ENCODE measurements at places on chromosomes 11 and 22.

GRCh38 chr22:27213766-27214581, 556.6 kb downstream of the MIAT start:
- DNase-seq: no peak

- peak; percentile 26 for DNase-seq
These were observed 195.9 kb downstream of the BCR start for GRCh38 chr22:23376256-23376655.

GRCh38 chr11:74710281-74710938, 20.8 kb downstream of the CHRDL2 start:
- DNase-seq: no peak

GRCh38 chr11:112516261-112516660, 255.6 kb upstream of the PLET1 start:
- DNase-seq: no peak

- no peak for DNase-seq
These were observed 14.6 kb upstream of the HIKESHI start for GRCh38 chr11:86287468-86287796.

DNA sequence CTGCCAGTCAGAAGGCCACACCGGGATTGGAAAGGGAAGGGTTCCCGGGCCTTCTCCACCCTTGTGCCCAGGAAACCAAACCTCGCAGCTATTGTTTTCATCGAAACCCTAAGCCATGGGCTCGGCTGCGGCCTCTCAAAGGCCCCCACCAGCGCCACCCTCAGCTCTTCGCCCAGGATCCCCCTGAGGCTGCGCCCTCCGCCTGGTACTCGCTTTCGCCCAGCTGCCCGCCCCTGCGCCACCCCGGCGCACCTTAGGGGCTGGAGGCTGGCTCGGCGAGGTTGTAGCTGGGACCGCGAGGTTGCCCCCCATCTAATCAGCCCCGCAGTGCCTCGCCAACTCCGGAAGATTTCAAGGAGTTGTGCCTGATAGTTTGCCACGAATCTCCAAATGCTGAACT, 49.0 kb downstream of the FZD4 start:
- no peak for DNase-seq

DNA sequence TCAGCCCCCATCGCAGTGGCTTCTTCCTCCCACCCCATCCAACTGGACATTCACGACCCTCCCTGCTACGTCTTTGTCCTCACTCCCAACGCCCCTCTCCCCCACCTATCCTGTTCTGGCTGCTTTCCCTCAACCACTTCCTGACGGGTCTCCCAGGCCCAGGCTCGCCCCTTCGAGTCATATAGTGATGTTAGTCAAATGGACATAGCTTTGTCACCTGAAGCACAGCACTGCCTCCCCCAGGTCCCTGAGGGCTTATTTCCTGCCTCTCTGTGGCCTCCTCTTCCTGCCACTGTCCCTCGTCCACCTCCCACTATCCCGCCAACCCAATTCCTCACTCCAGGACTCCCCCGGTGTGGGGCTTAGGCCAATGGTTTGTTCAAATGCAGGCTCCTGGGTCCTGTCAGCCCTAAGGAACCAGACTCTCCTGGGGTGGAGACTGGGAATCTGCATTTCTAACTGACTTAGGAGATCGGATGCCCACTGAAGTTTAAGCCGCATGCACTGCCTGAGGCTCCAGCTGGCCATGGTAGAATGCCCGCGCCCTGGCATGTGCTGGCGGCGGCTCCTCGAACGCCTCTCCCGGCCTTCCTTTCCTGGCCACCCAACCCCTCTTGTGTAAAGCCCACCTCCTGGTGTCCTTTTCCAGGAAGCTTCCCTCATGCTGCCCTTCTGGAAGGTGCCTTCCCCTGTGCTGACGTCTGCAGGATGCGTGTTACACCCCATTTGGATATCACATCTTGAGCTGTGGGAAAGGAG, 18.3 kb downstream of the SUN2 start:
- no peak for DNase-seq

DNA sequence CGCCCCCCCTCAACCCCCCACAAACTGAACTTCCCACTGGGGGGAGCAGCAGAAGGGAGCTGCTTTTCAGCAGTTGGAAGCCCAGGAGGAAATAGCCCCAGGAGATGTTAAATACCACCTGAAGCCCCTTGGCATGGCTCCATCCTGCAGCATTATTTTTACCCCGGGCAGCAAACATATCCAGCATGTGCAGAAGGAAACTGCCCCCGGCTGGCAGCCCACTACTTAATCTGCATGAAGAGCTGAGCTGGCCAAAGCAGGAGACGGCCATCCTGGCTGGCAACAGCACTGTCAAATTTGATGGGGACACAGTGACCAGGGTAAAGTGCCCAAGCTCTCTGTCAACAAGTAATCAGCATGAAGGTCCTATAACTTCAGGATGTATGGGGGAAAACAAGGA, 32.0 kb downstream of the BUD13 start:
- no peak for DNase-seq

DNA sequence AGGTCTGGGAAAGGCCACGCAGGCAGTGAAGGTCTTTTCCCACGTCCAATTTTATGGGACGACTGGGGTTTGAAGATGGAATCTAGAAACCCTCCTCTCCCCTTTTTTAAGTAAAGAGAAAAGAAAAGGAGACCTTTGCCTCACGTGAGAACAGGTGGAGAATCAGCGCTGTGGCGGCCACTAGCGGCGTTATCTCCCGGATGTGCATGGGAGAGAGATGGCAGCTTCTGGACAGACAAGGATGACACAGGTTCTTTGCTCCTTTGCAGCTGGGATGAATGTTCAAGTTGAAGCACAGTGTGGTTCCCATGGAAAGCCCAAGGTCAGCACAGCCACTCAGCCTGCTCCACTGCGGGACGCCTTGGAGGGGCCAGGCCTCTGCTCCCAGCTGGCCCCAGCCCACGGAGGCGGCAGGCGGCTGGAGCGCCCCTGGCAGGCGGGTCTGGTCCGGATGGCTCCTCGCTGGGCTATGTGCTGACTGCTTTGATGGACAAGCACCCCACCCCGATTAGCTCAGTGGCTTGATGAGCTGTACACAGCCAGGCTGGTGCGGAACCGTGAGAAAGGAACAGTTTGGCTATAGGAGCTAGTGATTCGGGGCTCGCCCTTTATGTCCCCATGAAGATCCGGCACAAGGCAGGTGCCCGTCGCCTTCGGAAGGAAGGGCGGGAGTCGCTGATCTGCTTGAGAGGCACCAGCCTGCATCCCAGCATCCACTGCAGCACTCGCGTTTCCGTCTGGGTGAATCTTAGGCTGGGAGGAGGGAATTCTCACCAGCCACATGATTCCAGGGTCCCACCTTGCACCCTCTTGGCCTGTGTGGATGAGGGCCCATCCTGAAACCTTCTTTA, 14.5 kb upstream of the BID start:
- no peak for DNase-seq

GRCh38 chr22:48268771-48269552, 1506.5 kb downstream of the TBC1D22A start:
- DNase-seq: no peak

DNA sequence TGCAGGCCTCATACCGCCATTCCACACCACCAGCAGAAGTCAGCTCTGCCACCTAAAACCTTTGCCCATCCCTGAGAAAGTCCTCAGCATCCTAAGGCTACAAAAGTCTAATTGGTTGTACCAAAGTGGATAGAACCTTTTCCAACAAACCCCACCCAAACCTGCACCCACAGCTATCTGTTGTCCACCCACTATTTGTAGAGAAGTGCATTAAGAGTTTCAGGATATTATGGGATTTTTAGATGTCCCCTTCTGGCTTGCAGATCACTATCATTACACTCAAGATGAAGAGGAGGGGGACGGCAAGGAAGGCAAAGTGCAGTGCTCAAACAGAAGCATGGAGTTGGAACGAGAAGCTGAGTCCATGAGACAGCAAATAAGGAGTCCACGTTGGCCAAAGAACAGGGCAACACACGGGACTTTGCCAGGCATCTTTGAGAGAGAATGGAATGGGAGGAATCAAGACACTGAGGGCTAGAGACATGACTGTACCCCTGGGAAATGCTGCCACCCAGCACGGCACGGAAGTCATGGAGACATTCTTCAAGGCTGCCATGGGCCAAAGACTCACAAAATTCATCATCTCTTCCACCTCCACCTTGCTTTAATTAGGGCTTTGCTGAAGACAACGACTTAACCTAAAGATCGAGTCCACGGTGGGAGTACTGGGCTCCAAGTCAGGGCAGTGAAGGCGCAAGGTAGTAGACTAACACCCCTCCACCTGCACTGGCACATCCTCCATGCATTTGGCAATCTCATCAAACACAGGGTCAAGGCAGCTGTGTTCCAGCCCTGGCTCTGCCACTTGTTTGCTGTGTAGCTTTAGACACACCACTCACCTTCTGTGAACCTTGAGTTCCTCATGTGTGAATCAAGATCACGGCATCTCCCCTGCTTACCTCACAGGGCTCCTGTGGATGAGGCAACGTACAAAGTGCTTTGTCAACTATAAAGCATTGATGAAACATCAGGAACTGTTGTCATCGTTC, 112.9 kb upstream of the TMEM45B start:
- DNase-seq: no peak

- DNase-seq: no peak
These were observed 149.3 kb downstream of the RBFOX2 start for GRCh38 chr22:35879351-35879750.

DNA sequence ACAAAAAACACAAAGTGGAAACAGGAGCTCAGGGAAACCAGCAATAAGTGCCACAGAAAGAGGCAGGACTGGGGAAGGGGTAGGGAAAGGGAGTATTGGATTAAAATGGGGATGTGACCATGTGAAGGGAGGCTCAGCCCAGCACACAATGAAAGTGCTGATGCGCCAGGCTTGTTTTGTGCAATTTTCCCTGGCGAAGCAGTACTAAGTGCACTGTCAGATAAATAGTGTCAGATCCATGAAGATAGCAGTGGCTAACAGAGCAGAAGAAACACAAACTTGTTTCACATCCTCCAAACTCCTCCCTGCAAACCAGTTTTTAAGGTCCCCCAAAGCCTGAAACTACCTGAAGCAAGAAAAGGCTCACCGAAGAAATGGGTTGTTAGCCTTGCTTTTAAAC, 50.7 kb upstream of the RAPSN start:
- no peak for DNase-seq

GRCh38 chr11:62593434-62594044, 2.2 kb upstream of the TUT1 start:
- DNase-seq: peak; percentile 77

- no peak for DNase-seq
These were observed 32.3 kb downstream of the PDHX start for GRCh38 chr11:34948696-34949095.

- DNase-seq: no peak
These were observed 2.4 kb downstream of the RASSF10 start for GRCh38 chr11:13011466-13012055.

- DNase-seq: no peak
These were observed 16.1 kb downstream of the COMMD9 start for GRCh38 chr11:36273110-36273509.

Measured in activated naive CD4-positive, alpha-beta T cell treated with anti-CD3 and anti-CD28 coated beads, Interleukin-2, amount 50 U/mL, for 16 hours (primary cell).